ENCODE measurements at places on chromosomes 5 and 9.

- no peak for DNase-seq
These were observed 396.3 kb downstream of the KDM4C start for GRCh38 chr9:7154003-7154619.

DNA sequence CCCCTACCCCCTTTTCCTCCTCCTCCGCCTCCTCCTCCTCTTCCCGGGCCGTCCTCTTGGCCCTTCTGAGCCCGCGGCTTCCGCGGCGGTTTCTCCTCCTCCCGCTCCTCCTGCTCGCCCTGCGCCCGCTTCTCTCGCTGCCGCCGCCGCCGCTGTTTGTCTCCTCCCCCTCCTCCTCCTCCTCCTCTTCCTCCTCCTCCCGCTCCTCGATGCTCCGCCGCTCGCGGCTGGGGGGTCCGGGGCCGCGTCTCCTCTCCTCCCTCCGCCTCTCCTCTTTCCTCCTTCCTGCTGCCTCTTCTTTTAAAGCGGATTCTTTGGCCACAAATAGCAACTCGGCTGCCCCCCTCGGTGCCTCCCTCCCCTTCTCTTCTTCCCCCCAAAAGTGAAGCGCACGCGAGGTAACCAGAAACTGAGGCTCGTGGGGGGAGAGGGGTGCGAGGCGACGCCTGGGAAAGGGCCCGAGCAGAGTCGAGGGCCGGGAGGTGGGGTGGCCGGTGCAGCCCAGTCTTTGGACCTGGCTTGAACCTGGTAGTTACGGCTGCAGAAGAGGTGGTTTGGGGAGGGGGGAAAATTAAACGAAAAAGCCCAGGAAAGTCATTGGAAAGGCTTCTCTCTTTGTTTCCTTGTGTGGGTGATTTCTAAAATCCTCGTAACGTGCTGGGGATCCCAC is 1058.5 kb upstream of the DMAC1 start:
- DNase-seq, result no peak

GRCh38 chr5:56346741-56347535 is 113.8 kb upstream of the ANKRD55 start:
- DNase-seq, result no peak

- no peak for DNase-seq
These were observed 636.4 kb upstream of the ARRDC3 start for GRCh38 chr5:92019376-92019990.

- no peak for DNase-seq
These were observed 4.5 kb downstream of the RAB14 start for GRCh38 chr9:121197132-121197531.

DNA sequence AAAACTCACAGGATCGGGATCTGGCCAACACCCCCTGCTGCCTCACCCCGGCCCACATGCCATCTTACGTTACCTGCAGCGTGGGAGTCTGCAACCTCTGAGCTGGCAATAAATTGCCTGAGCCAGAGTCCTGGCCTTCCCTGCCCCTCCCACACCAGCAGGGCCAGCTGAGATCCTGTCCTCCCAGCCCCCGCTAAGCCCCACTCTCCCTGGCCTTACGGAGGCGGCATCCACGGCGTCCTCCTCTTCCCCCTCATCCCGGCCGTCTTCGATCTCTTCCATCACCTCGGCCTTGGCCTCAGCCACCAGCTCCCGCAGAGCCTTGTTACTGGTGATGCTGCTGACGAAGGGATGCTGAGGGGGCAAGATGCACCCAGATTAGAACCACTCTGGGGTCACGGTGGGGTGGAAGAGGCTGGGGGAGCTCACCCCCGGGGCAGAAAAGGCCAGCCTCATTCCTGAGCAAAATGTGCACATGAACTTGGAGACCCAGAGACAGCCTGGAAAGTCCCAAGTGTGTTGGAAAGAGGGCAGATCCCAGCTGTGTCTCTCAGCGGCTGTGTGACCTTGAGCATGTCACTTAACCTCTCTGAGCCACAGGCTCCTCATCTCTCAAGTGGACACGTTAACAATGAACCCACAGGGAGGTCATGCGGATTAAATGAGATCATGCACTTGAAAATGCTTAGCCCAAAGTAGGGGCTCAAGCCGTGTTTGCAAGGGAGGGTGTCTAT is 89.9 kb upstream of the FBXW11 start:
- no peak for DNase-seq

- DNase-seq, result no peak
These were observed 7.0 kb downstream of the BARHL1 start for GRCh38 chr9:132589148-132590036.

- no peak for DNase-seq
These were observed 198.3 kb downstream of the PLK2 start for GRCh38 chr5:58261605-58262004.

DNA sequence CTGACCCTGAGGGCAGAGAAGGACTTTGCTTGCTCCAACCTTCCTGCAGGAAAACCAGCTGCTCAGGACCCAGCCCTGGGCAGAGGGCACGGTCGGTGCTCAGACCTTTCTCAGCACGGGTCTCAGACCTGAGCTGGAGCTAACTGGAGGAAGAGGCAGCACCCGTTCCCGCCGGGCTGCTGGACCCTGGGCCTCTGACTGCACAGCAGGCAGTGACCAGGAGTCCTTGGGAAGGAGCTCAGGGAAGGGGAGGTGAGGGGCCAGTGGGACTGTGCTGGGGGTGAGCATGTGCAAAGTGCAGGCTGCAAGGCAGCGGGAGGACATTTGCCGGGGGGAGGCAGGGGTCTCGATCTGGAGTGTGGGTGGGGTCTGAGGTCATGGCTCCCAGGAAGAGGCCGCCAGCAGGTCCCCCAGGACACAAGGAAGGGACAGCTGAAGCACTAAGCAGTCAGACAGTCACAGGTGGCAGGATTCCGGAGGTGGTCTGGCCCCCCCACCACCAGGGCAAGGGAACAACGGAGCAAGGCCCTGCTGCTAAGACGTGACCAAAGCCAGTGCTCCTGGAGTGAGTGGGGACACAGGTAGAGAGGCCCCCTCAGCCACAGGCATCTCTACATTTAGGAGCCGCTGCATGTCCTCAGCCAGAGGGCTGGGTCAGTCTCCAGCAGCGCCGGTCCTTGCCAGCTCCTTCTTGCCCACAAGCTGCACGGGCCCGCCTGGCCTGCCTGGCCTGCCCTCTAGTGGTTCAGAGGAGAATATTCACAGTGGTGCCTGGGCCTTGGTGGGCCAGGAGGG is 4.8 kb upstream of the DPM2 start:
- no peak for DNase-seq

GRCh38 chr9:38687992-38688391 is 31.9 kb downstream of the FAM240B start:
- DNase-seq, result no peak

DNA sequence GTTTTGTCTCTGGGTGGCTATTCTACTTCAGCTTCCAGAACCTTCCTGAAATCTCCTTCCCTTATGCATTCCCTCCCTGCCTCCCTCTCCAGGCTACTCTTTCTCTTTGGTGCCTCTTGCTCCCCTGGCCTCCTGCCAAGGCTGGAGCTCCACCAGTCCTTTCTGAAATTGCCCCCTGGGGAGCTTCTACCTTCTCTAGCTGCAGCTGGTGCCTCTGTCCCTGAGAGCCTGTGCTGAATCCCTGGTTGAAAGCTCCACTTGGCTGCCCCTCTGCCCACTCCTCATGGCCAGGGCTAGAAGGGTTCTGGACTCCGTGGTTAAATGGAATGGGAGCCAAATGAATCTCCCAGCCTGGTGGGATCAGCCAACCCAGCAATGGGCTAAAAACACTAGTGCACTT is 80.1 kb downstream of the COL15A1 start:
- no peak for DNase-seq

DNA sequence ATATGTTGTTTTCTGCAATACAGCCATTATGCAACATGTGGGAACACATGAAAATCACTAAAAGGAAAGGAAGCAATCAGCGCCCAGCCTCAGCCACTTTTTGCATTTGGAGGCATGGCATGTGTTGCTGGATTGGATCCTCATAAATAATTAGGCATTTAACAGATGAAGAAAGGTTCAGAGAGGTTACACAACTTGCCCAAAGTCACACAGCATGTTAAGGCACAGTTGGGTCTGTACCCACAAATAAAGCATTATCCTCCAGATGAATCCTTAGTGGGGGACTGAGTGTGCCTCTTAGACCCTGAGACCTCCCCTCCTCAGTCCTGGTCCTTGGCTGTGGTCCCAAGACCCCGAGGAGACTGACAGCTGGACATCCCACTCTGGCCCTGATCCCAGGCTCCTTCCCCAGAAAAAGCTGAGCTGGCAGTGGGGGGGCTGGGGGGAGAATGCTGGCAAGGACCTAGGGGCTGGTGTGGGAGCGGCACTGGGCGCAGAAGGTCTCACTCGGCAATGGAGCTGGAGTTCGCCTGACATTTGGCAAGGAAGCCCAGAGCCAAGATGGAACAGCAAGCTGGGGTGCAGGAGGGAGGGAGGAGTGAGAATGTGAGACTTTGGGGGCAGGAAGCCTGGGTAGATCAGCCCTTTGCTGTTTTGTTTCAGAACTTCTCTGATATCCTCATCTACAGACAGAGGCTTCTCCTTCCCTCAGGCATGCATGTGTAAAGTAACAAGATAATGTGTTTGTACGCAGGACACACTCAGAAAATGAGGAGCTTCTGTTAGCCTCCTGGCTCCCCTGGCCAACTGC is 6.9 kb upstream of the AKNA start:
- DNase-seq, result no peak

DNA sequence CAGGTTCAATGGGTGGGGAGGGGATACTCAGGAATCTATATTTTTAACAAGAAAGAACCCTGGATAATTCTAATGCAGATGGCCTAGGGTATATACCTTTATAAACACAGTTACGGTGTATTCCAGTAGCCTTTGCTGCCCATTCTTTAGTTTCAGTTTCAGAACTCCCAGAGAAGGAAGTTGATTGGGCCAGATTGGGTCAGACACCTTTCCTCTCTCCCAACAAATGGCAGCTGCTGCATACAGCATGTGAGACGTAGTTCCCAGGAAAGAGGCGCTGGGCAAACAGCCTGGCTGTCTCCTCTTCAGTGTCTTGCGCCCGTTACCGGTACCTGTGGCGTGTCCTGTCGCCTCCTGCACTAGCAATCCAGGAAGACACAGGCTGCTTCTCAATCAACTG is 20.4 kb downstream of the ACO1 start:
- no peak for DNase-seq

DNA sequence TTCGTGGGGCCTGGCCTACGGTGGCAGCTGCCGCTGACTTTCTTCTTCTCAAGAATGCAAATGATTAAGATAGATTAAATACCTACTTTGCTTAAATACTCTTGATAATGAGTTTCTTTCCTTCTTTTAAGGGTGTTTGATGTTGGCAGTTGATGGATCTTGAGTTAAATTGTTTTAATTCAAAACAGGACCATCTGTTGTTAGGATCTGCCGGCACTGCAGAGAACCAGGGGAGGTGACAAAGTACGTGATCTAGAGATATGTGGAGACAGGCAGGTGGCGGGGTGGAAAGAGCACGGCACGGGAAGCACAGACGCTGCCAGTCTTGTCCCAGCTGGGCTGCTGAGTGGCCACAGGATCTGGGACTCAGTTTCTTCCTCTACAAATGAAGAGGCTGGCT is 37.9 kb downstream of the MED27 start:
- DNase-seq, result no peak

DNA sequence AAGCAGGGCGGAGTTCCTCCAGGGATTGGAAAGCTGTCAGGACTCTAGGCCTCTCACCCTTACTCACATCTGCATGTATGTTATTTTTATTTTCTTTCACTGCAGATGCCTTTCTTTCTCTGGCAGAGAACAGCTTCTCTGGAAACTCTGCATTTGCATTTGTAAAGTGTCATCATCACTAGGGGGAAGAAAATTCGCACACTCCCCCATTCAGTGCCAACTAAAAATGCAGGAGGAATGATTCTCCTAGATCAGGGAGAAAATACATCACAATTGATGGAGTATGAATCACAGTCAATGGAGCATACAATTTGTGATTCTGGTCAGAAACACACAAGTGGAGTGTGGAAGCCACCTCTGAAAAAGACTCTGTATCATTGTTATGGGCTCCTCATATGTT is 351.4 kb upstream of the FTMT start:
- DNase-seq, result no peak

DNA sequence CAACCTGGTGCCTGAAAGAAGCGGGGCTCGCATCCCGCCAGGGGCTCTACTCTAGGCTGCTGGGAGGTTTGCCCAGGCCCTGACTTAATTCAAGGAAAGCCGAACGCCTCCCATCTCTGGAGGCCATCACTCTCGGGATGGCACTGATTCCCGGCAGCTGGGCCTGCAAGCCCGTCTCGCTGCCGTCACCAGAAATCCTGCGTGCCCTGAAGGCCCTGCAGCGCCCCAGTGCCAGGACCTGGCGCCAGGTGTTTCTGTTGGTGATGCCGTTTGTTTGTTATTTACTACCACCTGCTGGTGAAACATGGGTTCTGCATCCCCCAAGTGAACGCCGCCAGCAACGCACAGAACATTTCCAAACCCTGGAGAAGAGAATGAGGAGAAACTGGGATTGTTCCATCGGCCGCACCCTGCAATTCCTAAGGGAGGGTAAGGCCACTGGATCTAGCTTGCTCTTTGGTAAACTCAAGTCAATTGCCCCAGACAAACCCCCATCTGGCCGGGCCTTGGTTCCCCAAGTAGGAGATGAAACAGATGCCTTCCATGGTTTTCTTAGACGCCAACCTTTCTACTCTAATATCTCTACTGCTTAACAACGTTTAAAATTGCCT is 77.9 kb downstream of the AK8 start:
- DNase-seq, result no peak

GRCh38 chr5:95735406-95735805 is 4.3 kb downstream of the RHOBTB3 start:
- no peak for DNase-seq

GRCh38 chr5:161846746-161847145 is 1.2 kb upstream of the GABRA1 start:
- no peak for DNase-seq

DNA sequence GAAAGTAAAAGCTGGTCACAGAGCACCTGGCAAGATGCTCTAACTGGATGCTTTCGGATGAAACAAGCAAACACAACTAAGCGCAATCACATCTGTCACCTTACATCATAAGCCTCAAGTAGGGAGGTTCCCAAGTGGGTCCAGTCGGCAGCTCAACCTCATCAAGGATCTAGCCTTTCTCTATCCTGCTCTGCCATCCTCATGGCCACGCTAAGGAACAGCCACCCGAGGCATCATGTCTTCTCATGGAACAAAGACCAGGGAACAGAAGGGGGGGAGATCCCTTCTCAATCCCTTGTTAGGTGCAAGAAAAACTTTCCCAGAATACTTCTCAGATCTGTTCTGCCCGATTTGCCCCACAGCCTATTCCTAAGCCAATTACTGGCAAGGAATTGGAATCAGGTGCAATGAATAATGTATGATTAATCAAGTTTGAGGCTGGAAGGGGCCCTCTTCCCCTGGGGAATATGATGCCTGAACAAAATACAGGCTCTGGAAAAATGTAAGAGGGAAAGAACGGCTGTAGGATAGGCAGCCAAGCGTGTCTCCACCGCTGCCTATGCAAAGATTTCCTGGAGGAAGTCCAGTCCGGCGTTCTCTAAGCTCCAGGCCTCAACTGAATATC is 1.3 kb upstream of the HABP4 start:
- no peak for DNase-seq

- DNase-seq, result no peak
These were observed 36.1 kb downstream of the TAF11L14 start for GRCh38 chr5:17670353-17670752.

- no peak for DNase-seq
These were observed 12.5 kb downstream of the MRPS27 start for GRCh38 chr5:72307573-72307967.

GRCh38 chr9:2991292-2991691 is 147.4 kb upstream of the PUM3 start:
- DNase-seq, result no peak

- DNase-seq, result no peak
These were observed 181.7 kb downstream of the DOCK8 start for GRCh38 chr9:396396-396795.

Measured in esophagus squamous epithelium (tissue), 5 donors.